ENCODE measurements at places on chromosomes 3 and 15. TPM values are rescaled to one million over a fixed set of nuclear protein-coding genes. Genes with fewer than 3 reads are reported as not detected.

DNA sequence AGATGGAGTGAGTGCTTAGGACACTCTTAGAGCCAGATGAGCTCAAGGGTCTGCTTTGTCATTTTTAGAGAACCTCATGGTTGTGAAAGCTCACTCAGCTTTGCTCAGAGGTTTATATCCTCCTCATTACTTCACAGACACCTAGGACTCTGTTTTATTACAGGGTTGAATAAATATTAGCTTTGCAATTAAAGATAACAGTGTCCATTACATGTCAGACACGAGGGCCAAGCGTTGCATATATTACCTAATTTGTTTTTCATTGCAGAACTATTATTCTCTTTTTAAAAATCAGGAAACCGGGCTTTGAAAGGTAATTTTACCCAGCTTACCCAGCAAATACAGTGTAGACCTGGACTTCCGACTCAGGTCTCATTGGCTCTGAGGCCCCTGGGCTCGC, 16.1 kb downstream of the MAP6D1 start:
- H3K36me3 ChIP-seq = peaks cover 22% of the 10 kb centered on the region
- peaks cover 1% of the 10 kb centered on the region for H3K4me1 ChIP-seq
- H3K27ac ChIP-seq = no peak overlapping the region
- H3K4me3 ChIP-seq = no peak overlapping the region
- no peak for DNase-seq

The CYP19A1 gene
- total RNA-seq = not detected

DNA sequence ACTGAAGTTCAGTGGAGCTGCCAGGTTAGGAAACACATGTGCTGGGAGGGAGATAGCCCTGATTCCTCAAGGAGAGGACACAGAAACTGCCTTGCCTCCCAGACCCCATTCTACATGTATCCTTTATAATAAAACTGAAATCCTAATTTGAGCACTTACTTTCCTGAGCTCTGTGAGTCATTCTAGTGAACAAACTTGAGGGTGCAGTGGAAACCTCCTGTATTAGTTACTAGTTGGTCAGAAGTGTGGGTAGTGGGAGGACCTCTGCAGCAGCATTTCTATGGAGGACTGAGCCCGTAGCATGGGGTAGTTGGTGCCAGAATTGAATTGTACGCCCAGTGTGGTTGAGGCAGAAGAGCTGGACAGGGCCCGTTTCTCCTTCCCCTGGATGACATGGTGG, 23.9 kb downstream of the ATP1B3 start:
- DNase-seq = no peak
- no peak overlapping the region for H3K27ac ChIP-seq
- H3K4me1 ChIP-seq = peaks cover 9% of the 10 kb centered on the region
- H3K27me3 ChIP-seq = no peaks in the 10 kb centered on the region

The GPR62 gene
- not detected for total RNA-seq

- no peaks in the 10 kb centered on the region for H3K4me1 ChIP-seq
- peaks cover 2% of the 10 kb centered on the region for H3K36me3 ChIP-seq
- no peak overlapping the region for H3K27ac ChIP-seq
Observed at GRCh38 chr3:189776149-189776824, 145.1 kb downstream of the TP63 start.

The HRH1 gene
- total RNA-seq = 0.45 TPM

The MNS1 gene
- total RNA-seq = 0.85 TPM

DNA sequence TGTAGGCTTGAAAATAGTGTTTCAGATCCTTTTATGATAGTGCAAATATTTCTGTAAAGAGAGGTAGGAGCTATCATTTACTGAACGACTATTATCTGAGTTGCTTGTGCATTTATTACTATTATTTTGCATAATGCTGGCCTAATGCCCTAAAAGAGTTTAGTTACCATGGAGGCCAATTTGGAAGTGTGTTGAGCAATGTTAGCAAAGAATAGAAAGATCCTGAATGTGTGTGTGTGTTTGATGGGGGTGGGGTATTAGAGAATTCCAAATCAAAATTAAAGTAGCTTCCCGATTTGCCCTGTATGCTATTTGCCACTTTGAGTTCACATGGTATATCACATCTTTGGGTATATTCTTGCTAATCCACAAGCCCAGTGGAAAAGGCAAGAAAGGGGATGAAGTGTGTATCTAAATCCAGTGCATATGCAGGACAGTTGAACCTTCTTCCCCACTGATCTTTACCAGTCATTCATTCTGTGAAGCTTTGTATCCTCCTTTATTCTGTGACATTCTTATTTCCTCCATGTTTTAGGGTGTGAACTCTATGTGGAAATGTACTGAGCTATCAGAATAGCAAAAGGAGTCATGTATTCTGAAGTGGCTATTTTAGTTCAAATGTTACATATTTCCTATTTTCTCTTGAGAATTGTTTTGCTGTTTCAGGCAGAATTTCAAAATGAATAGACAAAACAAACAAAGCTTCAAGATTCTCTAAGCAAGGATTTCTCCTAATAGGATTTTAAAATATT, 45.7 kb upstream of the PLSCR5 start:
- no peak for DNase-seq
- no peak overlapping the region for H3K27ac ChIP-seq
- no peak overlapping the region for H3K4me3 ChIP-seq

The TRPM7 gene
- 51.5 TPM for total RNA-seq

DNA sequence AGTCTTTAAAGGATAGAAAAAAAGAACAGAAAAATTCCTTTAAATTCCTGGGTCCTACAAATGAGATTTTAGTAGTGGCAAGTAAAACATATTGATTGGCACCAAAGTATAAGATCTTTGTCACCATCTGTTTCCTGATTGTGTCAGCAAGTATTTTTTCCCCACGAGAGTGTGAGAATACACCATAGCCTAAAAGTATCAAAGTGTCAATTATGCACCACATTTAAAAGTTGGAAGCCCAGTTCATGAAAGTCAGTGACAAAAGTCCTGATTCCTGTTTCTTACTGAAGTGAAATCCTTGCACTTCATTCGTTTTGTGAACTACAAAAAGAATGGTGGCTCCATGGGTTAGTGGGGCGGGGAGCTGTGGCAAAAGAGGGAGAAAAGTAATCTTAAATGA, 83.8 kb upstream of the DPH6 start:
- H3K36me3 ChIP-seq = no peaks in the 10 kb centered on the region
- DNase-seq = no peak
- H3K27me3 ChIP-seq = peaks cover 4% of the 10 kb centered on the region
- no peak overlapping the region for H3K4me3 ChIP-seq
- no peak overlapping the region for H3K27ac ChIP-seq
